BE2C (cell line): ENCODE measurements at places on chromosomes 6 and 20.

- DNase-seq: no peak
Measured at GRCh38 chr6:6436946-6437345, 116.5 kb upstream of the F13A1 start.

DNA sequence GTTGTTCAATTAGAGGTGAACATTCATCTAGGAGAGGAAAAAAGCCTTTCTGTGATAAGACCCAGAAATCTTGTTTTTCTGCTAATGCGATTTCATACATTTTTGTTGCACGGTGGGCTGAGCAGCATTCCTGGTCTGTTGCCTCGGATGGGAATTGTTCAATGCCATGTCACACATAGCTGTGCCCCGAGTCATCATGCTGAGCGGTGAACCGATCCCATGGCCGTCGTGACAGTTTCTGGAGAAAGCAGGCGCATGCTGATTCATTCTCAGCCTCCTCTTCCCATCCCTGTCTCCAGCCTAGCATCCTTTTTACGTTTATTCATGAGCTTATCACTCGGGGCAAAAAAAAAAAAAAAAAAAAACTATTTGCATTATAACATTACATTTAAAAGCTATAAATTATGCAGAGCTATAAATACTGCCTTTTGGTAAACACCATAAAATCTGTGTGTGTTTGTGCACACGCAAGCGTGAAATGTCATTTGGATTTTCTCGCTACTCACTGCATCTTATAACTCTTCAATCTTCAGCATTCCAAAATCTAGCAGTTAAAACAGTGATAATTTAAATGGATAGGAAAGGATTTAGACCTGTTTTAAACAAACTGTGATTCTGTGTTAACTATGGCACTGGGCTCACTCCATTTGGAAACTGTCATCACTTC is 58.9 kb upstream of the IFNGR1 start:
- DNase-seq: peak; percentile 22

GRCh38 chr6:66940003-66940402 is 1233.0 kb upstream of the EYS start:
- DNase-seq: no peak

- no peak for DNase-seq
Measured at GRCh38 chr20:46137816-46138215, 19.7 kb downstream of the CD40 start.

DNA sequence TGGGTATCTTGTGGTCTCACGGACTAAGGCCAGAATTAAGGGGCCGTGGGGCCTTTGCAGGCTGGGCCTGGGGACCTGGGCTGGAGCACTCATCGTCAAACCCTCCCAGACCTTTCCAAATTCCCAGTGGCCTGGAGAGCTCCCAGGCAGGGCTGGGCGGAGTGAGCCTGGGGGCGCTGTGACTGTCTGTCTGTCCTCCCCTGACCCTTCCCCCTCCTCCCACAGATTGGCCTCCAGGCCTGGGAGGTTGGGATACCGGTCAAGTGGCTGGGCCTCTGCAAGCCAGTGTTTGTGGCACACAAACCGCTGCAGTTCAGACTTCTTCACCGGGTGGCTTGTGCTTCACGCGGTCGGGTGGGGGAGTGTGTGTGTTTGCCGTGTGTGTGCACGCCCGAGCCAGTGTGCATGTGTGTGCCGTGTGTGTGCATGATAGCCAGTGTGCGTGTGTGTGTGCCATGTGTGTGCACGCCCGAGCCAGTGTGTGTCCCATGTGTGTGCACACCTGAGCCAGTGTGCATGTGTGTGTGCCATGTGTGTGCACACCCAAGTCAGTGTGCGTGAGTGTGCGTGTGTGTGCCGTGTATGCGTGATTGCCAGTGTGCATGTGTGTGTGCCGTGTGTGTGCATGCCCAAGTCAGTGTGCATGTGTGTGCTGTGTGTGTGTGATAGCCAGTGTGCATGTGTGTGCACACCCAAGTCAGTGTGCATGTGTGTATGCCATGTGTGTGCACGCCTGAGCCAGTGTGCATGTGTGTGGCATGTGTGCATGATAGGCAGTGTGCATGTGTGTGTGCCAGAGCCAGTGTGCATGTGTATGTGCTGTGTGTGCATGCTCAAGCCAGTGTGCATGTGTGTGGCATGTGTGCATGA is 6.3 kb downstream of the RBBP8NL start:
- DNase-seq: no peak

DNA sequence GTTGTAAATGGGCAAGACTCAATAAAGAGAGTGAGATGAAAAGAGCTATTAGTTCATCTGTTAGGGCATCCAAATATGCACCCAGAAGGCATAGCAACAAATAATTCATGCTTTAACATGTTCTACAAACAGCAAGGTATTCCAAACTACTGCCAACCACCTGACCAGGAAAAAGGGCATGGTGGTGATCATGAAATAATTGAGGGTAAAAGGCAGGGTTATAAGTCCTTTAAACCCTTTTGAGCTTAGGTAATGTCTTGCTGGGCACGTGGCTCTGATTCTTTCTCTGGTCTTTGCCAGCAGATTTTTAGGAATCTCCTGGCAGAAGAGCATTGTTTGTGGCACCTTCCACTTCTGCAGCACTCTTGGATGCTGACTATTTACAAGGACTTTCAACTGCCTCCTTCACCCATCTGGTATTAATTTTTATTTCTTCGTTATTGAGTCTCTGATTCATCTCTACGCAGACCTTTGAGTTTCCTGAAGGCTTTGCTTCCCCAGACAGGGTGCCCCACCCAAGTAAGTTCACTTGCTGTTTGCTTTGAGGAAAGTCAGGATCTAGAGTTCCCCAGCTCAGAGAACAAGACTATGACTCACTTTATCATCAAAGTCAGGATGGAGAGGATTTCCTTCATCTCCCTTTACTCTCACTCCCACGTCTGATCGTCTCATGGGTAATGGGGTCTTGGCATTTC is 83.4 kb upstream of the NEDD9 start:
- DNase-seq: no peak

- DNase-seq: no peak
Measured at GRCh38 chr6:15183979-15184378, 61.9 kb upstream of the JARID2 start.

- no peak for DNase-seq
Measured at GRCh38 chr20:5065166-5065878, 54.4 kb downstream of the PCNA start.

DNA sequence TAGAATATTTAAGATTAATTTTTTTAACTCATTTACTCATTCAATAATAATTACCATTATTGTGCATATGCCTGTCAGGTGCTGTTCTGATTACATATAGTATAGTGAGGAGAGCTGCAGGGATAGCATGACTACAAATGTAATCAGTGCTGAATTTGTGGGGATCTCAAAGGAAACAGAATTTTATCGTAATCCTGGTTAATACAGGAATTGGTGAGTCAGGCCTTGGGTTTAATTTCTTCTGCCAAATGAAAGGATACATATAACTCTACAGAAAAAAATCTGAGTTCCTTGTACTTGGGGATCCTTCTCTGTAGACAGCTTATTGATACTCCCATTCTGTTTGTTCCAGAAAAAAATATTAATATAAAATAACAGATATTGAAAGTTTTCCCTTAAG is 297.2 kb downstream of the GJA1 start:
- DNase-seq: no peak

DNA sequence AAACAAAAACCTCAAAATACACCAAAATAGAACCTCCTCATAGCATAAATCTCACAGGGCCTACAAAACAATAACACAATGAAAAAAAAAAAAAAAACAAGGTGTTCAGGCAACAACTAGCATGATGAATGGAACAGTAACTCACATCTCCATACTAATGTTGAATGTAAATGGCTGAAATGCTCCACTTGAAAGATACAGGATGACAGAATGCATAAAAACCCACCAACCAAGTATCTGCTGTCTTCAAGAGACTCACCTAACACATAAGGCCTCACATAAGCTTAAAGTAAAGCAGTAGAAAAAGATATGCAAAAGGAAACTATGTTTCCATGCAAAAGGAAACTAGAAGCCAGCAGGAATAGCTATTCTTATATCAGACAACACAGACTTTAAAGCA is 121.3 kb downstream of the CDK19 start:
- DNase-seq: no peak

DNA sequence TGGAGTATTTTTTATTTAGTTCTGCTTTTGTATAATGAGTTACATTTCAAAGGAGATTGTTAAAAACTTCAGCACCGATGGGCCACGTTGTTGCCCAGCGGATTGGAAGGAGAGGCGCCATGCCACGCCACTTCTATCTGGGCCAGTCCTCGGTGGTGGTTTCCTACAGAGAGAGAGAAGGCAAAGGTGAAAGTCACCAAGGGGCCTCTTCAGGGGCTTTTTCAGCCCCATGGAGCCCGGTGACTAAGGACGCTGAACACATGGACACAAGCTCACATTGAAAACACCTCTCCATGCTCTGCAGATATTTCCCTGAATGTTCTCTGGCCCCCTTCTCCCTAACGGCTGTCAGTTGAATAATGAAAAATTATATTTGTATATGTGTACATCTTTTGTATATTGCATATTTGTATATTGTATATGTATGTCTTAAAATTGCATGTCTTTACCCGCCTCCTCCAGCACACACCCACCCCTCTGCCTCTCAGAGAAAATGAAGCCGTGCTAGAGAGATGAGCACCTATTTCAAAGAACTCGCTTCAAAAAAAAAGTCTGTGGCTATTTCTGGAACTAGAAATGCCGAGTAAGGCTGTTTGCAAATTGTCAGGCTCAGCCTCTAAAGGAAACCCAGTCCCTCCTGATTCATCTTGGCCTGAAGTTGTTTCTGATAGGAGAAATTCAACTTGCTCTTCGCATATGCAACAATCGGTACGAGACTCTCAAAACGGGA is 91.9 kb upstream of the CDH4 start:
- DNase-seq: no peak

DNA sequence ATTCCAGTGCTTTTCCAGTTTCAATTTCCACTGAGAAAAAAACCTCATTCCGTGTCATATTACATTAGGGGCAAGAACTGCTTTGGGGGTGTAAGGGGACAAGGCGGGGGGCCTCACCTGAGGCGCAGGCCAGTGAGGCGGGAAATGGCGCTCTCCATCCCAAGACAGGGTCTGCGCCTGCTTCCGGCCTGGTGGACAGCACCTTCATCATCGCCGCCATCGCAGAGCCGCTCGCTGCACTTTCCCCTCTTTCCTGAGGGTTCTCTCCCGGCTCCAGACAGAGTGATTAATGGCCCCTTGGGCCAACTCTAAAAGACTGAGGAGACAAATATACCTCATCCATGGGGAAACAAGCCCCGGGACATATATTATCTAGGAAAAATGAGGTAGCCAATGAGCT is 270.0 kb upstream of the SOX4 start:
- DNase-seq: no peak

GRCh38 chr6:14134211-14134910 is 16.8 kb downstream of the CD83 start:
- no peak for DNase-seq

- no peak for DNase-seq
Measured at GRCh38 chr20:24731312-24731711, 217.8 kb upstream of the CST7 start.

GRCh38 chr6:139248911-139249310 is 42.9 kb downstream of the TXLNB start:
- DNase-seq: no peak

GRCh38 chr20:37384683-37385174 is 38.8 kb downstream of the SRC start:
- peak; percentile 83 for DNase-seq

DNA sequence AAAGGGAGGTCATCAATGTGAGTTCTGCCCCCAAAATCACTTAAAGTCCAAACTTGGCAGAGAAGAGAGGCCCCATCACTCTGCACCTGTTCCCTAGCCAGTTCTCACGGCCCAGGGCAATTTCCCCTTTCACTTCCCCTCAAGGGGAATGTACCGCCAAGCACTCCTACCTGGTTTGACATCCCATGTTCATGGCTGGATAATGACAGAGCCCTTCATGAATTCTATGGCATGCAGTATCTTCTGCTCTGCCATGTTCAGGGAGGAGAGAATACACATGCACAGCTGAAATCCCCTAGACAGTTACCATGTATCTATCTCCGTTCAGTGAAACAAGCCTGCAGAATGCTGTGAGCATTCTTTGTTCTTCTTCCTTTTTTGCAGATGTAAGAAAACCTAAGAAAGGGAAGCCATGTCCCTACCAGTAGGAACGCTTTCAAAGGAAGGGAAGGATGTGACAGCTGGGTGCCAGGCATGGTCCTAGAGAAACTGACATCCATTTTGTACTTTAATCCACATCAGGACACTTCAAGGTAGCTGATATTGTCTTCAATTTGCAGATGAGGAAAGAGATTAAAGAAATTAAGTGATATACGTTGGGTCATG is 79.8 kb upstream of the ARID1B start:
- DNase-seq: no peak

DNA sequence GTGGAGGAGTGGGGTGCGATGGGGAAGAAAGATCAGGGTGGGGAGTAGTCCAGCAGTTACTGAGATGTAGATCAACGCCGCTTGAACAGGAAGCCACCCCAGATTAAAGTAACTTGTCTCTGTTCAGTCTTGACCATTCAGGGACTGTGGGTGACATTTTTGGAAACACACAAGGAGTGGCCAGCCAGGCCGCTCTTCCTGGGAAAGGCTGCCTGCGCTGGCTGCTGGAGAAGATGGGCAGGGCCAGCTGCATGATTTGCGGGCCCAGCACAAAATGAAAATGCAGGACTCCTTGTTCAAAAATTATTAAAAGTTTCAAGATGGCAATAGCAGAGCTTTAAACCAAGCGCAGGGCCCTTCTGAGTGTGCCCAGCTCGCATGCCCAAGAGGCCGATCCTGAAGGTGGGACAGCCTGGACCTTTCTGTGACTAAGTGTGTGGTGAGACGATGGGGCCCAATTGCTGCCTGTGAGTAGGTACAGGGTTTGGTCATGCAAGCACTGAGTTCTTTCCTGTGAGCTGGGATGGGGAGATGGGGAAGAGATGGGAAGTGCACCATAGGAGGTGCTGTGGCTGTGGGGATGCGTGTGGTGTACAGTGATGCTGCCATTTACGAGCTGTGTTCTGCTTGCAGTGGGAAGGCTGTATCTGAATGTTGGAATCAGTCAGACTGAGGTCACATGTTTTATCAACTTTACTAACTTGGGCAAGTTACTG is 51.3 kb downstream of the DAAM2 start:
- DNase-seq: no peak

DNA sequence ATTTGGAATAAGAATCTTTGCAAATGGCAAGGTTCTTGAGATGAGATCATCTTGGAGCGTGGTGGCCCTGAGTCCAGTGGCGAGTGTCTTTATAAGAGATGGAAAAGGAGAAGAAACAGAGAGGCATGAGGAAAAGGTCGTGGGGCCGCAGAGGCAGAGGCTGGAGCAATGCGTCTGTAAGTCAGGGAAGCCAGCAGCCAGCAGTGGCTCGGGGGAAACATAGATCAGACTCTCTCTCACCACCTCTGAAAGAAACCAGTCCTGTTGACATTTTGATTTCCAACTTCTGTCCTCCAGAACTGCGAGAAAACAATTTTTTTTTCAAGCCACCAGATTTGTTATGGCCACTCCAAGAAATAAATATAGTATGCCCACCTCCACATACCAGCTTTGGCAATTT is 226.6 kb downstream of the TFAP2C start:
- no peak for DNase-seq
